ENCODE measurements at places on chromosomes 6 and 20.

DNA sequence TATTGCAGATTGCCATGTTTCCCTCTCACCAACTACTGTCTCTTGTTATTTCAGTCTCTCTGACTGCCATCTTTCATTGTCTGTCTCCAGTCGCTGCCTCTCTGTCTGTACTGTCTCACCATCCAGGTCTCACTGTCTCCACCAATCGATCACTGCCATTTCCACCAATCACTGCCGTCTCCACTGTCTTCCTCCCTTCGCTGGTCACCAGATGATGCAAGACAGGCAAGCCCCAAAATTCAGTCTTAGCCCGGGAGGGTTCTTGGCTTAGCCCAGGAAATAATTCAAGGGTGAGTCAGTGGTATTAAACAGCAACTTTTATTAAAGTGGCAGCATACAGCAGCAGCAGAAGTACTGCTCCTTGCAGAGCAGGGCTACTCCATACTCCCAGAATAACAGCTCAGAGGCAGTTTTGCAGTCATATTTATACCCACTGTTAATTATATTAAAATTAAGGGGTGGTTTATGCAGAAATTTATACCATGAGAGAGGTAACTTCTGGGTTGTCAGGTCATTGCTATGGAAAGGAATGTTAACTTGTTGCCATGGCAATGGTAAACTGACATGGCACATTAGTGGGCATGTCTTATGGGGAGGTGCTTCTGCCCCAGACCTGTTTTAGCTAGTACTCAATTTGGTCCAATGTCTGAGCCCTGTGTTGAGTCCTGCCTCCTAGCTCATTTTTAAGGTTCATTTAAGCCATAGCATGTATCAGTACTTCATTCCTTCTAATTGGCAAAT is 23.0 kb upstream of the ECHDC1 start:
- no peak for DNase-seq

DNA sequence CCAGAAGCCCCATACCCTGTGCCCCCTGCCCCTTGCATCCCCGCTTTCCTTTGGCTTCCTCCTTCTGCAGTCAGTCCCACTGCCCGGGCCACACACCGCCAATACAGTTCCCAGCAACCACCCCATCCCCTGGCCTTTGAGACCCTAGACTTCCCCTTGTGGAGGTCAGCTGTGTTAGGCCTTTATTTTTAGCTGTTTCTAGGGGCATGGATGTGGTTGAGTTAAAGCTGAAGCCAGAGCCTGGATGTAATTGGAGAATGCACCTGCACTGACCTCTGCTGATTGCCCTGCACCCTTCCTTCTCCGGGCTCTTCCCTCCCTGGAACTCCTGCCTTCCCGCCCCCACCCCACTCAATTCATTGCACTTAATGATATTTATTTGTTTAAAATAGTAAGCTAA is 33.9 kb downstream of the LYRM2 start:
- DNase-seq, result no peak

DNA sequence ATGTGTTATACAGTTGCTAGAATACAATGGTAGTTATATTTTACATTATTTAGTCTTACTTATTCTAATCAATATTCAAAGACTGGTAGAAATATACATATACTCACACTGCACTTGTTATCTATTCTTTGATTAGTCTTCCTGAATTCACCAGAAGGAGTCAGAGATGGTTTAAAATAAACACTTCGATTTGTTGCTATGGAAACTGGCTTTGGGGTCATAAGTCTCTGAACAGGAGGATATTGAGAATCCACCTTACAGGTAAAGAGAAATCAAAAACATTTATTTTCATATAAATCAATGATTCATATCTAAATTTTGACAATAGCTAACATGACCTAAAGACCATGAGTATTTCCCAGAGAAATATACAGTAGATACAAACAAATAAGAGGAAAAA is 41.6 kb downstream of the NUP153 start:
- DNase-seq, result no peak

- DNase-seq, result no peak
Observed at GRCh38 chr6:140711019-140711613, 1336.7 kb upstream of the CITED2 start.

DNA sequence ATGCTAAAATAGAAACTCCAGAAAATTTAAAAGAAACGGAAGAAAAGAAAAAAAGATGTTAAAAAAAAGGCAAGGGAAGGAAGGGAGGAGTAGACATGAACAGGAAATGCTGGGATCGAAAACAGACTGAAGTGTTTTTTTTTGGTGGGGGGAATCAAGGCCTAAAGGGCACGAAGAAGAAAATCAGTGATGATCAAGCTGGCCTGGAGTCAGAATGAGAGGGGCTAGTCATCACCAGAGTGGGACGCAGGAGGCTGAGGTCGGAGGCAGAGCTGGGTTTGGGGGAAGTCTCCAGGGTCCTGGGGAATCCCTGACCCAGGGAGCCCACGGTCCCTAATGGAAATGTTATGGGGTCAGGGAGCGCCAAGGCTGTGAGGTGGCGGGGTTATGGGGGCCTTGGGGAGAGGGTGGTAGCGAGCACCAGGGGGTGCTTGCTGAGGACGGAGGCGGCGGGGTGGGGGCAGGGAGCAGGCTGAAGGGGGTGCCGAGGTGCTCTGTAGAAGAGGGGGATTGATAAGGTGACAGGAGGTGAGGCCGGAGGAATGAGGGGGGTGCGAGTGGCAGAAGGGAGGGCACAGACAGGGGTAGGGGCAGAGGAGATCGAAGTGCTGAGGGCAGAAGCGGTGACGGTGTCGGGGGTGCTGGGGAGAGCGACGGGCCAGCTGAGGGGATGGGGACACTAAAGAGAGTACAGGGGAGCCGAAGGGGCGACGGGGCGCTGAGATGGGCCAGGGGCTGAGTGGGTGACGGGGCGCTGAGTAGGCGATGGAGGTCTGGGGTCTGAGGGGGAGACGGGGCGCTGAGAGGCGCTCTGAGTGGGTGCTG is 684 bp downstream of the ZNFX1 start:
- DNase-seq, result peak; percentile 63

DNA sequence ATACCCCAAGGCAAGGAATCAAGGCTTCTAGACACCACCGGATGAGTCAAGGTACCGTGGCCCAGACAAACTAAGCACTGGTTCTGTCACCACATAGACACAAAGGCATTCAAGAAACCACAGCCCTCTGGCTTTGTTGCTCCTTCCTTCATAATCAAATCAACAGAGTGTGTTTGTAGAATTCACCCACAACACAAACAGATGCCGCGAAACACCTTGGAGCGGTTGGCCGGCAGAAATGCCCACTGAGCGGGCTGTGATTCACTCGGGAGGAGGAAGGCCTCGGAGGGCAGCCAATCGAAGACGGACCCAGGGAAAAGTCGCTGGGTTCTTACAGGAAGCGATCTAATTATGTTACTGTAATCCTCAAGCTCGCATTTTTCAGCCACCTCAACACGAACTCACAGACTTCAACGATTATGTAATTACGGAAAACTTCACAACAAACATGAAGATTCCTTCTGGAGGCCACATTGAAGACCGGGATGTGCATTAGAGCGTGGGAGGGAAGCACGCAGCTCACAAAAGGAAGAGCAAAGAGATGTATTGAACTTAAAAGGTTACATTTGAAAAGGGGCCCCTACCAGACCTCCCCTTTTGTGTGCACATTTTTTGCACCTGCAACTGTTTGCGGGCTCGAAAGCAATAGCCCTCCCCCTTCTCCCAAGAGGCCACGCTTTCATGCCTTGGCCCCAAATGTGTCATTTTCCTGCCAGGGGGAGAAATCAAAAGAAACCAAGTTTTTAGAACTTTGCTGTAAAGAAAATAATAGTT is 184.7 kb upstream of the PREP start:
- DNase-seq, result no peak
